Hippocampal formation (tissue), 2 donors: ENCODE measurements at places on chromosomes 2 and 18.

DNA sequence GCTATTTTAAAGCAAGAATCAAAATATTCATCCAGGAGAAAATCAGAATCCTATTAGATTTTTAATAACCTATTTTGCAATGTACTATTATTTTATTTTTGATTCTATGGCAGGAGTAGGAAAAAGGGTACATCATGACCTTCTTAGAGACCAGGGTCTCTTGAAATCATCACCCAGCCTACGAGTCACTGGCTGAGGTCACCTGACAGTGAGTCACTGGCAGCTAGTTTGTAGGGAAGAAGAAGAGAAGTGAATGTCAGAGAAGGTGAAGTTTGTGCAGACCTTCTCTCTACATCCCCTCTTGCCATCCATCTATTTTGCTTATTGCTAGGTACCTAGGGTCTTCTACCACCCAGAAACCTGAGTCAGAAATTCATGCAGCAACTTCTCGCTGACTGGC, 144.2 kb downstream of the ALK start:
- DNase-seq, result no peak

DNA sequence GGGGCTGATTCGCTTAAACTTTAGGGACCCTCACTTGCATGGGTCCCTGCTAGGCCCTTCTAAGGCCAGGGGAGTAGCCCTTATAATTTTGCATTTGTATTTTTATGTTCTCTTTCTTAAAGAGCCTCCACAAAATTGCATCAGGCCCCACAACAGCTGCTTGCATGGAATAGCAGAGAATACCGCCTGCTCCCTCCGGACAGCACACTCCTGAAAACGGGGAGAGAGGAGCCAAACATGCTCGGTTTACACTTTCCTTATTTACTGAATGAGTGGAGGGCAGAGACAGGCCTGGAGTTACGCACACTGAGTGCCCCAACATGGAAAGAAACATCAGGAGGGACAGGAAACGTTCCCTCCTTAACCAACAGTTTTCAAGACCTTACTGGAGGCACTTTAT, 132.2 kb downstream of the ANTXR1 start:
- no peak for DNase-seq

GRCh38 chr2:207617011-207617671, 8.1 kb downstream of the METTL21A start:
- no peak for DNase-seq

- no peak for DNase-seq
These were observed 38.5 kb downstream of the CNTNAP5 start for GRCh38 chr2:124063596-124063995.

GRCh38 chr2:189393440-189394111, 47.7 kb upstream of the WDR75 start:
- DNase-seq, result no peak

GRCh38 chr18:26519114-26519513, 29.2 kb downstream of the KCTD1 start:
- no peak for DNase-seq

- DNase-seq, result no peak
These were observed 231.4 kb downstream of the EIPR1 start for GRCh38 chr2:3146175-3146574.
